ENCODE measurements at places on chromosomes 13 and 19. TPM values are rescaled to one million over a fixed set of nuclear protein-coding genes. Genes with fewer than 3 reads are reported as not detected.

GRCh38 chr19:46155237-46155636, 7.2 kb downstream of the IGFL2 start:
- DNase-seq, result no peak

- no peak for DNase-seq
These were observed at the start of gene KLK1 for GRCh38 chr19:50823389-50824042. Gene KLK1 (minus strand): TSS chr19:50823787. CDS start chr19:50823748, 39 bp downstream.

DNA sequence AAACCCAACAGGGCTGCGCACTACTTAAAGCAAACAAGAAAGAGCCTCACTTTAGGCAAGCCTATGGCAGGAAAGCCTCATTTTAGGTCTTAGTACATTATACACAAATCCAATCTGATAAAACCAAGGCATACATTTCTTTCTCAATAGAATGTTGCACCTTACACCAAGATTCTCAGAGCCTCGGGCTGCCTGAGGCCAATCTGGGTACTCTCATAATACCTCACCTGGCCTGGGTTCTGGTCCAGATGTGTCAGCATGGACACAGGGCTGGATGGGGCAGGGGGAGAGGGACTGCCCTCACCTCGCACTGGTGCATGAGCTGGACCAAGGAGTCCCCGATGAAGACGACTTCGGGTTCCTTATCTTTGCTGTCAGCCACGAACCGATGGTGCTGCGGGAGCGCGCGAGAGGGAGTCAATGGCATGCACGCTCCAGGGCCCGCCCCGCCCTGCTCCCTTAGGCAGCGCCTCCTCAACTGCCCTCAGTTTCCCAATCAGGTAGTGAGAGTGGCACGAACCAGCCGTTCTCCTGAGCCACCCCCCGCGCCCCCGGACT, at the start of gene PRR19:
TSS of gene PRR19 (plus strand) at position 487 of the 558 bp plus-strand sequence. CDS start 7,453 bp downstream, outside the sequence.
- DNase-seq, result no peak

GRCh38 chr13:32736648-32737047, 150.4 kb downstream of the PDS5B start:
- no peak for DNase-seq

- DNase-seq, result no peak
These were observed 32.6 kb downstream of the RUBCNL start for GRCh38 chr13:46354156-46355087.

DNA sequence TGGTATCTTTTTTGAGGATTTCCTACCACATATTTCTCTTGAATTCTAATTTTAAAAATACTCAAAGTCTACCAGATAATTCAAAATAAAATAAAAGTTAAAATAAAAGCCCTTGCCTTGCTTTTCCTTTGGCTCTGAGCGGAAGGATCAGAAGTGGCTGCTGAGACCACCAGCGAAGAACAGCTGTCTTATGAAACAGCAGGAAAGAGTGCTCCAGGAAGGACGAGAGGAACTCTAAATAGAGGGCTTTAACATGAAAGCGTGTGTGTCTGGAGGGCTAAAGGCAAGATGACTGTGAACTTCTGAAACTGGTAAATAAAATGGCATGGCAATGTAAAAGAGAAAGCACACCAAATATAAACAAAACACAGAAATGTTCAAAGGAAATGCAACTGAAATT, 521.5 kb upstream of the SPRY2 start:
- DNase-seq, result no peak

DNA sequence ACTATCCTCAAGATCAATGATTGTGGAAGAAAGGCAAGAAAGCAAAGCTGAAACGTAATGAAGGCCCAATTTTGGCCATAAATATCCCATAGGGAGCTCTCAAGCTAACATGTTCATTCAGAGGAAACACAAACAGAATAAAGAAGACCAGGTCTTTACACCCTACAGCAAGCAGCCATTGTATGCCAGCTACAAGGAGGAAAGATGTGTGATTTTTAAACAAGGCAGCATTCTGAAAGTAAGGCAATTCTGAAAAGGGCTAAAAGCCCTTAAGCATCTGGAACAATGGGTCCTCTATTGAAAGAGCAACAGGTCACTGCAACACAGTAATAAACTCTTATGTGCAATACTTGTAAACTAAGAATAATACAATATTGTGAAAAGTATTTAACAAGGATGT, 1002.4 kb downstream of the SLITRK1 start:
- no peak for DNase-seq

- DNase-seq, result no peak
These were observed 141.3 kb upstream of the FBXL3 start for GRCh38 chr13:77168237-77168636.

GRCh38 chr19:16259385-16260159, 61.9 kb downstream of the AP1M1 start:
- no peak for DNase-seq

DNA sequence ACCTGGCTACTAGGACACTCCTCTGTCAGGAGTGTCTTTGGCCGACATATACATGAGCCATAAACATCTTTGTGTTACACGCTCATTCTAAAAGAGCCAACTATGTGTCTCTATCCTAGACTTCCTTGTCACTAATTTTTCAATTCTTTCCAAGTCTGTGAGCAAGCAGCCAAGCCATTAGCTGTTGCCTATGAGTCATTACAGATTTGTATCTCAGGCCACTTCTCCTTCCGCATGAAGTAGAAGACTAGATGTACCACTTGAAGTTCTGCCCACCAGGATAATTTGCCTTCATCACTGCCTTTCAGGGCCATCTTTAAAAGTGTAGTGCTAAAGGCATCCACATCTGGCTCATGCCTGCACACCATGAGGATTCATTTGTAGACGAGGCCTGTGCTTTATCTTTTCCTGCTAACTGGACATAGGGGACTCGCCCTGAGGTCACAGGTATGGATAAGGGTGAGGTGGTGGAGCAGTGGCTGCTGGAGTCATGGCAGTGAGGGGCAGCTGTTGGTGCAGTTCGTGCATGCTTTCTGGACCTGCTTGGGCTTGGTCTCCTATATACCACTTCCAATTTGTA, 126.1 kb upstream of the KL start:
- no peak for DNase-seq

DNA sequence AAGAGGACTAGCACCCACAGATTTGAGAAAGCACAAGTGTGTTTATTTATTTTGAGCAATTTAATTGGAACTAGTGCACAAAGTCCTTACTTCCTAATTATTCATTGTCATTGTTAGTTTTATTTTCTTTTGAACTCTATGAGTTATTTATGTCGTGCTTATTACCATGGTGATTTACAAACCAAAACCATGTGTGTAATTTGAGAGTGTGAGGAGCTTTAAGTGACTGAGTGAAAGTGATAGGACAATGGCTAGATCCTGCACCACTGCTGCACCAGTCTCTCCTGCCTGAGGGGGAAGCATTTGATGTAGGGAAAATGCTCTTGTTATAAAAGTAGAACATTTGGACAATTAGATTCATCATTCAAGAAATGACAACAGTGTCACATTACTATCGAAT, 172.3 kb upstream of the KLF12 start:
- no peak for DNase-seq

DNA sequence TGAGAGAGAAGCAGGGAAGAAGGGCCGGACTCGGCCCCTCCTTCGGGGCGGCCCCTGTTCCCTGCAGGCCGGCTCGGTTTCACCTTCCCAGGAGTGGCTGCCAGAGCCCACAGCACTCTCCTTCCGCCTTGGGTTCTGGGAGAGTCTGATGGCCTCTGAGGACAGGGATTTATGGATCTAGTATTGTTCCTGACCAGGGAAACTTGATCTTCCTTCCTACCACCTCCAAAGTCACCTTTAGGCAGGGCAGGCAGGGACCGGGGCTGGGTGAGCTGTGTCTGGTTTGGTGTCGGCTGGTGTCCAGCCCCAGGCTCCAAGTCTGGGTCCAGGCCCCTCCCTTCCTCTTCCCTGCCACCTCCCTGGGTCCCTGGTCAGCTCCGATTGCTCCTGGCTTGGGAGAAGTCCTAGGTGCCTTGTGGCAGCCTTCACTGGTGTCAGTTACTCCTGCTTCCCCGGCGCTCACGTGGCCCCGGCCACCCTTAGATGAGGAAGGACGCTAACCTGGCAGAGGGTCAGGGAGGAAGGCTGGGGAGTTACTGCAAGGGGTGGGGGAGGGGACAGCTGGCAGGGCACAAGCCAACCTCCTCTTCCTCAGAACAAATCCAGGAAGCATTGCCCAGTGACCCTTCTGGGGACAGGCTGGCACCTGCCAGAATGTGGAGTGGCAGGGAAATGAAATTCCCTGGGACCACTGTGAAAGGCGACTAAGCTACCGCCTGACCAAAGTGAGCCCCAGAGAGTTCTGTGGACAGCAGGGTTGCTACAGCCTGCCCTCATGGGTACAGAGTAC, 18.8 kb downstream of the RFX1 start:
- DNase-seq, result no peak

DNA sequence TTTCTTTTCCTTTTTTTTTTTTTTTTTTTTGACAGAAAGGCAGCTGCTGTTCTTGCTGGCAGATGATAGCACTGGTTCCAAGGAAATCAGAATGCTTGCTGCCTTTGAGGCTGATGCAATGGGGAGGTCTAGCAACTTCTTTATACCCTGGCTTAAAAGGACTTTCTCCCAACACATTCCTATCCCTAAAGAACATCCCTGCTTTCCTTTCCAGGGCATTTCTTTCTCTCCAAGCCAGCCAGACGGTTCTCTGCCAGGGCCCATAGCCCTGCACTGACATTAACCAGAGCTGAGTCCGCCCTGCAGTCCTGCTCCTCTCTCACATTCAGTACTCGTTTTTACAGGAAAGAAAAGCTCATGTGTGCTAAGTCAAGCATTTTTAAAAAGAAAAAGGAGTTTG, 133.9 kb upstream of the WASF3 start:
- no peak for DNase-seq

DNA sequence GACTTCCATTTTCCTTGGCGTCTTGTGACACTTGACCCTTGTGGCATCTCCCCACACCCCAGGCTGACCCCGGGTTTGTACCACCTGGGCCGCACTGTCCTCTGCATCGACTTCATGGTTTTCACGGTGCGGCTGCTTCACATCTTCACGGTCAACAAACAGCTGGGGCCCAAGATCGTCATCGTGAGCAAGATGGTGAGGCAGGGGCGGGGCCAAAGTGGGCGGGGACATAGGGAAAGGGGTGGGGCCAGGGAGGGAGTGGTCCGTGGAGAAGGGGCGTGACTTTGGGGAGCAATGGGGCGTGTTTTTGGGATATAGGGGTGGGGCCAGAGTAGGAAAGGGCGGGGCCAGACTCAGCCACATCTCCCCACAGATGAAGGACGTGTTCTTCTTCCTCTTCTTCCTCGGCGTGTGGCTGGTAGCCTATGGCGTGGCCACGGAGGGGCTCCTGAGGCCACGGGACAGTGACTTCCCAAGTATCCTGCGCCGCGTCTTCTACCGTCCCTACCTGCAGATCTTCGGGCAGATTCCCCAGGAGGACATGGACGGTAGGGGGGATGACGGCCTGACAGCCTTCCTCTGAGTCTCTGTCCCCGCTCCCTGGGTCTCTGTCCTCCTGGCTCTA, 42.8 kb downstream of the TRPM4 start:
- no peak for DNase-seq

- no peak for DNase-seq
These were observed 1499.7 kb upstream of the SLC10A2 start for GRCh38 chr13:104565888-104566287.

NDFIP2 gene
- polyA plus RNA-seq, result 62.6 TPM

CEACAM1 gene
- 13.8 TPM for polyA plus RNA-seq

ADM5 gene
- polyA plus RNA-seq, result 0.74 TPM

CEACAM16 gene
- not detected for polyA plus RNA-seq

Data from left renal pelvis (tissue), 4 donors.